Regular cardiac myocyte (primary cell): ENCODE measurements at places on chromosomes 2 and 18. TPM values are rescaled to one million over a fixed set of nuclear protein-coding genes. Genes with fewer than 3 reads are reported as not detected.

NOSTRIN gene
- 0.19 and 1.4 TPM in 2 replicates for total RNA-seq

HTRA2 gene
- 44.8 and 51.2 TPM in 2 replicates for total RNA-seq

TMEM163 gene
- total RNA-seq: not detected in 2 replicates

REEP1 gene
- total RNA-seq: under 0.01 and 0.28 TPM in 2 replicates

PECR gene
- 9.2 and 16.9 TPM in 2 replicates for total RNA-seq
